Cardiac muscle cell (in vitro differentiated cells and primary cell): ENCODE measurements at places on chromosomes 2 and 18. TPM values are rescaled to one million over a fixed set of nuclear protein-coding genes. Genes with fewer than 3 reads are reported as not detected.

ERBB4 gene
- total RNA-seq = 29.7 and 38.1 TPM in 2 replicates

KIF1A gene
- total RNA-seq = 8.0 and 14.1 TPM in 2 replicates

GRCh38 chr2:175679231-175679630 is 322.8 kb downstream of the LNPK start:
- H3K4me1 ChIP-seq = no peaks in the 10 kb centered on the region
- H3K27ac ChIP-seq = no peak overlapping the region
- no peaks in the 10 kb centered on the region for H3K36me3 ChIP-seq
- no peak overlapping the region for H3K4me3 ChIP-seq
- DNase-seq = no peak
- H3K27me3 ChIP-seq = no peaks in the 10 kb centered on the region

DNA sequence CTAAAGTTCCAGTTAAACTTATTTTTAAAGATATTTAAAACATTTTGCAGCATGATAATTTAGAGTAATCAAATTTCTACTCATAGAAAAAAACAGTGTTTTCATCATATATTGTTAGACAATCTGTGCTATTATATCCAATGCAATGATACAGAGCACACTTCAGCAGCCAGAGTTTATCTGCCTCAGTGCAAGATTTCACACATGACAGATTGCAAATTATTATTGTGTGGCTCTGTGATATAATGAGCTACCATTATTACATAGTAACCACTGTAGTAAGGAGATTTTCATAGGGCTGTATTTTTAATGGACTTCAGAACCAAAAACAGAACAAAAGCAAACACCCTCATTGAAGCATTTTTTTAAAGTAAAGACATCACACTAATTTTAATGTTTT is 762.4 kb downstream of the DSC3 start:
- DNase-seq = no peak
- no peak overlapping the region for H3K27ac ChIP-seq
- no peak overlapping the region for H3K4me3 ChIP-seq
- H3K36me3 ChIP-seq = no peaks in the 10 kb centered on the region
- H3K27me3 ChIP-seq = no peaks in the 10 kb centered on the region

GRCh38 chr2:205561441-205561840 is 120.9 kb upstream of the NRP2 start:
- no peak overlapping the region for H3K4me3 ChIP-seq
- H3K27ac ChIP-seq = no peak overlapping the region
- H3K36me3 ChIP-seq = no peaks in the 10 kb centered on the region
- peaks cover 14% of the 10 kb centered on the region for H3K4me1 ChIP-seq

DNA sequence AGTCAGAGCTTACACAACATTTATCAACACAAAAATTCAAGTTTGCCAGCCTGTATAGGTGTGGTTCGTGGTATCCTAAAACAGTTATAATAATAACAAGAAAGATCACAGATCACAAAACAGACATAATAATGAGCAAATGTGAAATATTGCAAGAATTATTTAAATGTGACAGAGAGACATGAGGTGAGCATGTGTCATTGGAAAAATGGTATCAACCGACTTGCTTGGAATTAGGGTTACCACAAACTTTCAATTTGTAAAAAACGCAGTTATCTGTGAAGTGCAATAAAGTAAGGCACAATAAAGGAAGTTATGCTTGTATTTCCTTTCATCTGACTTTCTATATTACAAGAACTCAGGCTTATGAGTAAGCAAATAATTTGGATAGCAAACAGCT is 116.8 kb downstream of the IKZF2 start:
- DNase-seq = no peak
- H3K4me3 ChIP-seq = no peak overlapping the region
- no peak overlapping the region for H3K27ac ChIP-seq
- no peaks in the 10 kb centered on the region for H3K36me3 ChIP-seq
- no peaks in the 10 kb centered on the region for H3K27me3 ChIP-seq
- no peaks in the 10 kb centered on the region for H3K4me1 ChIP-seq

- peaks cover 12% of the 10 kb centered on the region for H3K4me1 ChIP-seq
- no peak overlapping the region for H3K27ac ChIP-seq
- no peak overlapping the region for H3K4me3 ChIP-seq
- H3K36me3 ChIP-seq = peaks cover 6% of the 10 kb centered on the region
Measured at GRCh38 chr18:45889419-45890064, 64.1 kb downstream of the SIGLEC15 start.

- H3K27ac ChIP-seq = no peak overlapping the region
- no peak for DNase-seq
- peaks cover 16% of the 10 kb centered on the region for H3K4me1 ChIP-seq
- no peaks in the 10 kb centered on the region for H3K36me3 ChIP-seq
- no peaks in the 10 kb centered on the region for H3K27me3 ChIP-seq
Measured at GRCh38 chr18:44598514-44598913, 82.2 kb upstream of the SETBP1 start.

DNA sequence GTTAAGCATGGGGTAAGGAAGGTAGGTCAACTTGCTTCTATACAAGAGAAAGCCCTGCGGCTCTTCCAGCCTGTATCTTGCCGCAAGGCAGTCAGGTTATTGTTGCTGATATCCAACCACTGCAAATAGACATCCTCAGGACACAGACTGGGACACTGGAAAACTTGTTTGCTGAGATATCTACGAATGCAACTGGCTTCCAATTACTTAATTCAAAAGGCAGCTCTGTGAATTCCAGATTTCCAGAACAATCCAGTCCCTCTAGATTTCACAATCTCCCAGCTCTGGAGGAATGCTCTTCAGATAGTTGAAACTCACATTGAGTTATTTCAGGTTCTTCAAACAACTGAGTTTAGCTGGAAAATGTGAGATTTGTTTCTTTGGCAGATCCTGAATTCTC is 34.6 kb upstream of the SP9 start:
- no peaks in the 10 kb centered on the region for H3K27me3 ChIP-seq
- no peak for DNase-seq

DNA sequence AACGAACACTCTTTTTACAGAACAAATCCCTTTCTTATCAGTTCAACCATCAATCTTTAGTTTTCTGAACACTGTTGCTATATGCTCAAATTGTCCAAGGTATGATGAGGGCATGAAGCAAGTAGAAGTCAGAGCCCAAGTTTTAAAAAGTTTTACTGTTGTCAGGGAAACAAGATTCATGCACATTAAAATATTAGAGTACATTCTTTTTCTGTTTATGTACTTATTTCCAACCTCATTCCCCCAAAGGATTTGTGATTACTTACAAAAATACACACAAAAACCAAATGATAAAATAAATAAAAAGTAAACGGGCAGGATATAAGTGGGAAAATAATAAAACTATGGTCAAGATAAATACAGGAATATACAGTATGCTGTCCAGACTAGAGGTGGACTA is 15.4 kb downstream of the NCKAP5 start:
- no peaks in the 10 kb centered on the region for H3K4me1 ChIP-seq
- H3K4me3 ChIP-seq = no peak overlapping the region
- H3K27ac ChIP-seq = no peak overlapping the region
- no peak for DNase-seq

DNA sequence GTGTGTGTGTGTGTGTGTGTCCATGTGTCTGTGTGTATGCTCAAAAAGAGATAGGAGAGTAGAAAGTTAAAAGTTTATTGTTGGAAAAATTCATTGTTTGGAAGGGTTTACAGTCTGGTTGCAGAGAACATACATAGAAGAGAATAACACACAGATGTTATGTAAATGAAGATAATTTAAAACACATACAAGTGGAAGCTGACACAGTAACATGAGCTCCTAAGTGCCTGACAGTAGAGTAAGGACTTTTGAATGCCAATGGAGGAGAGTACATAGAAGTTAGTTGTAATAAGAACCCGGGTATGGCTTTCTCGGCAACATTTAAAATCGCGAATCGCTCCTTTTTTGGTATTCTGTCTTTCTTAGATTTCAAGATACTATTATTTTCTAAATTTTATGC is 137.0 kb upstream of the FANCL start:
- no peaks in the 10 kb centered on the region for H3K4me1 ChIP-seq
- no peaks in the 10 kb centered on the region for H3K27me3 ChIP-seq
- H3K4me3 ChIP-seq = no peak overlapping the region
- no peak for DNase-seq
- H3K36me3 ChIP-seq = no peaks in the 10 kb centered on the region
